Transverse colon (tissue), 4 donors: ENCODE measurements at places on chromosomes 16 and 17.
A peak's percentile ranks its signal among the peaks of the same experiment; 100 is the strongest.

DNA sequence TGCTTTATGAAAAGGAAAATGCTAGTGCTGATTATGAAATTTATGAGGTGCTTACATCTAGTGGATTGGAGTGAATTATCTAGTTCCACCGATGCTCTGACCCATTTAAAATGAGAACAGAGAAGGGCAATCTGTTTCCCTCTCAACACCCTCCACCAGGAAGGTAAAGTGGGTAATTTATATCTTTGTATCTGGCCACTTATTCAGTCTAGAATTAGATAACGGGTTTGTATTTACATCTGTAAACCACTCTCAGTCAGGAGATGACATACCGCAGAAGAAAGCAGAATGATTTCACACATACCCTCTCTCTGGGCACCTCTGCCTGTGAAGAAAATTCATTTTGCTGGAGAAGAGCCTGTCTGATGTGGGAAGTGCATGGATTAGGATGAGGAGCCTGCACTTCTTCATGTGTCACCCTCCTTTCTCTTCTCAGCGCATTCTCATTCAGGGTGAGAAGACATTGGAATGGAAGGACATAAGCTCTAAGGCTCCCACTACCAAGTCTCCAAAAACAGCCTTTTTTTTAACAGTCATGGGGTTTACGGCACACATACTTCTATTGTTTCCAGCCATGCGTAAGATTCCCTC, 646.7 kb upstream of the SALL1 start:
- DNase-seq = no peak
- no peak overlapping the region for H3K4me3 ChIP-seq
- H3K4me1 ChIP-seq = no peaks in the 10 kb centered on the region
- H3K27ac ChIP-seq = no peak overlapping the region

DNA sequence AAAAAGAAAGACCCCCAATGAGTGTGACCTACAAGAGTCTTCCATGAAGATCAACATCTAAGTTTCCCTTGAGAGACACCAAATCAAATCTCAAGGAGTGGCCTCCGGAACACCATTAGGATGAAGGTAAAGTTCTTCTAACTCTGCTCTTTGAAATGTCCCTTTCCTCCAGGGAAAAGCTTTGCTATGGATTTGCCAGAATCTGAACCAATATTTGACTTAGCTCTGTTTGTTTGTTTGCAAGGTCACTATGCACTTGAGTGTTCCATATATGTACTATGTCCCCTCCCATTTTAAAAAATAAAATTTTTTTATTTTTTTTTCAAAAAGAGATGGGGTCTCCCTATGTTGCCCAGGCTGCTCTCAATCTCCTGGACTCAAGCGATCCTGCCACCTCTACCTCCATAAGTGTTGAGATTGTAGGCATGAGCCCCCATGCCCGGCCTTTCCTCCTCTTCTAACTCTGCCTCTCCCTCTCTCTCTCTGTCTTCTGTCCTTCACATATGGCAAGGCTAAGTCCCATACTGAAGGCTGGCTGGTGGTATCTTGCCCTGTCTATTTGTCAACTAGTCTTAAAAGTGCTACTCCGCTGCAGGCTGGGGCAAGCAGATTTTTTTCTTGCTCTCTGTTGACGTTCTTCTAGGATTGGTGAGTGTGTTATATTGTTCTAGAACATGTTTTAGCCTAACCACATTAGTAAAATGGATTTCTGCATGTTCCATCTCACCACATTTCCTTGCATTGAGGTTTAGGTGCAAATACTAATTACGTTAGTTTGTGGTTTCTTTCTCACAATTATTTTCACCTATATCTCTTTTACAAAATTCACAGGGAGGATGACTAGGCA, 276.7 kb upstream of the DYNLRB2 start:
- H3K4me3 ChIP-seq = no peak overlapping the region
- no peaks in the 10 kb centered on the region for H3K27me3 ChIP-seq
- no peaks in the 10 kb centered on the region for H3K36me3 ChIP-seq
- H3K4me1 ChIP-seq = peaks cover 31% of the 10 kb centered on the region
- no peak for DNase-seq

GRCh38 chr16:11350921-11351335, 5.7 kb downstream of the RMI2 start:
- H3K4me1 ChIP-seq = peaks cover 19% of the 10 kb centered on the region
- no peak for DNase-seq
- no peaks in the 10 kb centered on the region for H3K36me3 ChIP-seq
- no peak overlapping the region for H3K4me3 ChIP-seq
- H3K27ac ChIP-seq = peak overlapping the region; percentile 69

DNA sequence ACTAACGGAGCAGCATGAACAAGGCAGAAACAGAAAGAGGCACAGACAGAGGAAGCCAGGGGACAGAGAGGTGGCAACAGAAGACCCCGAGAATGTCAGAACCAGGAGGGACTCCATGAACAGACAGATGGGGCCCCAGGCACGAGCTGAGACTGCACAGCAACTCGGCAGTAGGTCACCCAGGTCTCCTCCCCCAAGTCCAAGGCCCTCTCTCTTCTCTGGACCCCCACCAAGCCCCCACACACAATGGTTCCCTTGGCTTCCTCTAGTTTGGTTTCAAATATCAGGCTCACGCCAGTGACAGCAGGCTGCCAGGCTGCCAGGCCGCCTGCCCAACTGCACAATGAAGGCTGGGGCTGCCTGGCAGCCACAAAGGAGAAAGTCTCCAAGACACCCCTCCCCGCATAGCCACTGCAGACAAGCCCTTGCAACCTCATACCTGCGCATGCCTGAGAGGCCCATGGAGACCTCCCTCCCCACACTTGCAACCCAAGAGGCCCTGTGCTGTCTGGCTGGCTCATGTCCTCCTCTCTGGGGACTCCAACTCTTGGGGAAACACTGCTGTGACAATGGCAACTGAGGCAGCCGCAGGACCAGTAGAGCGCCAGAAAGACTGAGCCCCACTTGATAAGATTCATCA, 54.8 kb downstream of the PIMREG start:
- H3K36me3 ChIP-seq = no peaks in the 10 kb centered on the region
- no peak overlapping the region for H3K27ac ChIP-seq
- no peak for DNase-seq
- no peaks in the 10 kb centered on the region for H3K27me3 ChIP-seq

DNA sequence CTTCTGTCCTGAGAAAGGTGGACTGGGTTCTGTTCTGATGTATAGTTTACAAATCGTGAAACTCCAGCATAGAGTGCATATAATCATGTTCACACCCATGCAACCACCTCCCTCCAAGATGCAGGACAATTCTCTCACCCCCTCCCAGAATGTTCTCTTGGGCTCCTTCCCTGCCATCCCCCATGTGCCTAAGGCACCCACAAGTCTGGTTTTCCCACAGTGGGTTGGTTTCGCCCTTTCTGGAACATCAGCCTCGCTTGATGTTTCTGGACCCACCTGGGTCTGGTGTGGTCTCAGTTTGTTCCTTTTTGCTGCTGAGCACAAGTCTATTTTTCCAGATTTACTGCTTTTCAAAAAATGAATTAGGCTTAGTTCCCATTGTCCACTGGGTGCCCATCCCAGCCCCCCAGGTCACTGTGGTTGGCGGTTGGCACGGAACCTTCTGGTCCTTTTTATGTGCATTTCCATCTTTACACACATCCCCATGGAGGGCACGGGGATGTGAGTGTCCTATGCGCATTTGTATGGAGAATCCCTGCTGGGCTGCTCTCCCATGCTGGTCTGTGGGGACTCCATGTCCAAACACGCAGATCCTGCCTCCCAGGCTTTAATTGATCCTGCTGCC, 19.0 kb downstream of the MAP2K3 start:
- H3K27ac ChIP-seq = no peak overlapping the region
- H3K4me3 ChIP-seq = no peak overlapping the region
- no peaks in the 10 kb centered on the region for H3K27me3 ChIP-seq
- DNase-seq = peak; percentile 5

DNA sequence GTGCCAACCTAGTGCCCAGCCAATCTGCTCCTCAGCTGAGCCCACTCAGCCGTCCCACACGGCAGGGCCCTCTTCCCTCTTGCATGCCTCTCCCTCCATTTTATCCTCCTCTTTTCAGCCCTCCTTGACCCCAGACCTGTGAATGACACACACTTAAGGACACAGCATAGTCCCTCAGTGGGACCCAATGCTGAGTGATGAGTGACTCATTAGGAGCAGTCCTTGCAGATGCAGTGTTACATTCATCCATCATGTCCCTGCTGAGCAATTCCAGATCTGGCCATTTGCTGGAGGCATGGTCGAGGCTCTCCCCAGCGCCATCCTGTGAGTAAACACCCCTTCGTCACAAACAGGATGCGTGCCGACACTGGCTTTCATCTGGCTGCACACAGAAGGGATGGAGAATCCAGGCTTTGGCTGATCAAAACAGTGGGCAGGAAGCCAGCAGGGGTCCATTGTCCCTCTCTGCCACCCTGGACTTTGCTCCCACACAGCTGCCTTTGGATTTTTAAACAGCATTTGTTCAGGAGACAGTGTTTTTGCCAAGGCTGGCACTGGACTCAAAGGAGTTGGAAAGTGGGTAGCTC, 122.6 kb downstream of the AXIN2 start:
- peaks cover 4% of the 10 kb centered on the region for H3K4me1 ChIP-seq
- H3K4me3 ChIP-seq = no peak overlapping the region
- H3K27me3 ChIP-seq = peaks cover 3% of the 10 kb centered on the region
- no peak for DNase-seq
- no peak overlapping the region for H3K27ac ChIP-seq
- H3K36me3 ChIP-seq = no peaks in the 10 kb centered on the region

- peaks cover 6% of the 10 kb centered on the region for H3K4me1 ChIP-seq
- H3K27me3 ChIP-seq = peaks cover 42% of the 10 kb centered on the region
- H3K36me3 ChIP-seq = no peaks in the 10 kb centered on the region
- no peak overlapping the region for H3K4me3 ChIP-seq
- DNase-seq = no peak
- no peak overlapping the region for H3K27ac ChIP-seq
Observed at GRCh38 chr17:47736501-47737495, 3.8 kb downstream of the TBX21 start.

DNA sequence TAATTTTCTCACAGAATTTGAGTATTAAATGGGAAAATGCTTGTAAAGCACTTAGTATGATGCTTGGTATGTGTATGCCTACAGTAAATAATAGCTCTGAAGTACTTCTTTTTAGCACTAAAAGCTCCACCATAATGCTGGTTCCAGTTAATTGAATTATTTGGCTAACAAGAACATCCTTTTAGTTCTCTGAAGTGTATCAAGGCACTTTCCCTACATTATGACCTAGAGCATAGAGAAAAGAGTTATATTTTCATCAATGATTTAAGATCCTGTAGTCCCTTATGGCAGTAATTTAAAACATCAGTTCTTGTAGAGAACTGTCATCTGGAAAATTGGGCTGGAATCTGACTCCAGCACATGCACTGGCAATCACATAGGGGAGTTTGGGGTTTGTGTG, 21.9 kb upstream of the PHAF1 start:
- DNase-seq = no peak
- no peaks in the 10 kb centered on the region for H3K4me1 ChIP-seq
- no peaks in the 10 kb centered on the region for H3K36me3 ChIP-seq
- H3K4me3 ChIP-seq = no peak overlapping the region
- H3K27ac ChIP-seq = no peak overlapping the region

- H3K27ac ChIP-seq = no peak overlapping the region
- H3K4me1 ChIP-seq = no peaks in the 10 kb centered on the region
- H3K36me3 ChIP-seq = no peaks in the 10 kb centered on the region
- no peak for DNase-seq
Observed at GRCh38 chr16:83983491-83983890, 15.4 kb downstream of the NECAB2 start.

- H3K36me3 ChIP-seq = peaks cover 20% of the 10 kb centered on the region
- no peak overlapping the region for H3K27ac ChIP-seq
- H3K27me3 ChIP-seq = no peaks in the 10 kb centered on the region
- DNase-seq = no peak
Observed at GRCh38 chr17:39920218-39921210, 2.1 kb upstream of the GSDMB start.

DNA sequence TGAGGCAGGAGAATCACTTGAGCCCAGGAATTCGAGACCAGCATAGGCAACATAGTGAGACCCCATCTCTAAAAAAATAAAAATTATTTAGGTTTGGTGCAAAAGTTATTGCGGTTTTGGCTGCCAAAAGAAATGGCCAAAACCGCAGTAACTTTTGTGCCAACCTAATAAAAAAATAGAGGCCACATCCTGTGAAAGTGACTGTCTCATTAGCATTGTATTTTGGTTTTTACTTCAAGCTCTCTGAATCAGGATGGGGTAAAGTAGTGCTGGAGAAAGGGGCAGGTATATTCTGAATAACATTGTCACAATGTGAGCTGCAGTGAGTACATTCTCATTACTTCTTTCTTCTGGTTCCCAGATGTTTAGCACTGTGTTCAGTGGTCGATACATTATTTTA, 36.0 kb downstream of the ATP6V0A1 start:
- no peaks in the 10 kb centered on the region for H3K4me1 ChIP-seq
- no peaks in the 10 kb centered on the region for H3K27me3 ChIP-seq
- DNase-seq = no peak

- H3K4me3 ChIP-seq = no peak overlapping the region
- no peaks in the 10 kb centered on the region for H3K4me1 ChIP-seq
- H3K27me3 ChIP-seq = peaks cover 6% of the 10 kb centered on the region
- H3K27ac ChIP-seq = no peak overlapping the region
- no peaks in the 10 kb centered on the region for H3K36me3 ChIP-seq
Observed at GRCh38 chr17:5819396-5819795, 235.1 kb upstream of the NLRP1 start.

GRCh38 chr16:1511662-1512569, 18.8 kb downstream of the TELO2 start:
- H3K27ac ChIP-seq = no peak overlapping the region
- no peak overlapping the region for H3K4me3 ChIP-seq
- no peaks in the 10 kb centered on the region for H3K4me1 ChIP-seq
- no peak for DNase-seq

GRCh38 chr16:65681406-65681805, 559.5 kb upstream of the CDH11 start:
- H3K27me3 ChIP-seq = no peaks in the 10 kb centered on the region
- no peak overlapping the region for H3K27ac ChIP-seq
- no peaks in the 10 kb centered on the region for H3K4me1 ChIP-seq
- DNase-seq = no peak
- H3K36me3 ChIP-seq = no peaks in the 10 kb centered on the region

DNA sequence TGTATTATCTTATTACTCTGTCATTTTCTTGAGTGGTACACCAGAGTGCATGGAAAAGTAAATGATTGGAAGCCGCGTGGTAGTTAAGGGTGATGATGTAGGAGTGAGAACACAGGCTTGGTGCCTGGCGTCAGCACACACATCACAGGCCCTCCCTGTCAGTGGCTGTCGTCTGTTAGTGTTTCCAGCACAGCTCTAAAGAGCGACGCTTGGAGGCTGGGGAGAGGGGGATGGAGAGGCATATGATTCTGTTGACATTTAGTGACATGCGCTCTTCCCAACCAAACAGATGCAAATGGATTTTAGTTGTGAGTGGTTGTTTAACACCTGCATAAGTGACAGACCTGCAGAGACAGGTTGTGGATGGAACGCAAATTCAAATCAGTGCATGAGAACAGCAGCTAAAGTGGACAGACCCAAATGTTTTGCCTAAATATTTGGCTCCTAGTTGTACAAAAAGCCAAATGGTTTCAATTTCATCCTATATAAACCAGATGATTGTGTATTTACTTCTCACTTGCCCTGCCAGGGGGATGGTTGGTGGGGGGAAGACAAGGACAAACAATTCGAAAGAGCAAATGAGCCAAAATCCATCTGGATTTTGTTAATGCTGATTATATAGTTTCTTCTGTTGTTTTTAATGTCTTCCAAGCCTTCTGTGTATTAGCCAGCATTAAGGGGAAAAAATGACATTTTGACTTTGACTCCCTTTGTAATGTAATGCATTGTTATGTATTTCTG, 222.3 kb downstream of the WWOX start:
- no peak for DNase-seq
- no peaks in the 10 kb centered on the region for H3K4me1 ChIP-seq
- H3K4me3 ChIP-seq = no peak overlapping the region
- H3K27me3 ChIP-seq = no peaks in the 10 kb centered on the region
- no peaks in the 10 kb centered on the region for H3K36me3 ChIP-seq
- no peak overlapping the region for H3K27ac ChIP-seq
